ENCODE measurements at places on chromosomes 7 and 10. TPM values are rescaled to one million over a fixed set of nuclear protein-coding genes. Genes with fewer than 3 reads are reported as not detected.

DNA sequence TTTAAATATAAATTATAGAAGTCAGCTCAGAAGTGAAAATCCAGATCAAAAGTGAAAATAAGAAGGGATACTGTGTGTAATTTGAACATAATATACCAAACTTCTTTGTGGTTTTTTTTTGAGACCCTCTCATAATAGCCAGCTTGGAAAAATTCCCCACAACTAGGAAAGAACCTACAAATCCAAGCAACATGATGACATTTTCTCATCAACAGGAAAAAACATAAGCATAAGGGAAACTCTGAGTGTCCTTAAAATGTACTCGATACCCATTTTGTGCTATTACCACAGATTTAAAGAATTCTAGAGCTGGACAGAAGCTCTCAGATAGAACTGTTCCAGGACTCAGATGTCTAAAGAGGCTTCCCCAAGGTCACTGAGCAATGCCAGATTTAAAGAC is 214.8 kb upstream of the KLF14 start:
- peaks cover 47% of the 10 kb centered on the region for H3K36me3 ChIP-seq
- H3K4me3 ChIP-seq = no peak overlapping the region
- no peak for DNase-seq
- H3K27me3 ChIP-seq = no peaks in the 10 kb centered on the region
- H3K4me1 ChIP-seq = peaks cover 60% of the 10 kb centered on the region
- peak overlapping the region; percentile 83 for H3K27ac ChIP-seq

GRCh38 chr7:69908454-69908853 is 310.2 kb downstream of the AUTS2 start:
- H3K4me3 ChIP-seq = no peak overlapping the region
- no peaks in the 10 kb centered on the region for H3K4me1 ChIP-seq

- no peaks in the 10 kb centered on the region for H3K27me3 ChIP-seq
- peak overlapping the region; percentile 82 for H3K27ac ChIP-seq
- H3K4me1 ChIP-seq = peaks cover 17% of the 10 kb centered on the region
- peak; percentile 10 for DNase-seq
- peaks cover 59% of the 10 kb centered on the region for H3K36me3 ChIP-seq
Measured at GRCh38 chr10:94607111-94607510, 61.5 kb downstream of the HELLS start.

- H3K27ac ChIP-seq = no peak overlapping the region
- H3K36me3 ChIP-seq = no peaks in the 10 kb centered on the region
- DNase-seq = no peak
- peaks cover 4% of the 10 kb centered on the region for H3K27me3 ChIP-seq
- H3K4me1 ChIP-seq = no peaks in the 10 kb centered on the region
Measured at GRCh38 chr10:45443101-45444009, 69.3 kb downstream of the ALOX5 start.

The TMEM213 gene
- not detected for total RNA-seq

The RBP3 gene
- total RNA-seq = not detected

The LGI1 gene
- not detected for total RNA-seq
